ENCODE measurements at places on chromosomes 3 and 15. TPM values are rescaled to one million over a fixed set of nuclear protein-coding genes. Genes with fewer than 3 reads are reported as not detected.

The ACAN gene
- total RNA-seq: 0.09 TPM

The PLA2G4E gene
- 0.16 TPM for total RNA-seq

The PLA2G4D gene
- total RNA-seq: not detected

The AMIGO3 gene
- total RNA-seq: not detected

The GP5 gene
- 0.06 TPM for total RNA-seq

The SENP8 gene
- total RNA-seq: 4.7 TPM

The GOLGA6L7 gene
- not detected for total RNA-seq

The PRR23E gene
- not detected for total RNA-seq

The ACP3 gene
- 1.1 TPM for total RNA-seq

The CHCHD4 gene
- total RNA-seq: 21.8 TPM

The LRTM1 gene
- not detected for total RNA-seq

The POTEB gene
- total RNA-seq: not detected

The APBA2 gene
- 0.73 TPM for total RNA-seq

The PLSCR4 gene
- 37.6 TPM for total RNA-seq

The C3orf85 gene
- not detected for total RNA-seq

The P3H2 gene
- total RNA-seq: 1.6 TPM

The ZPLD1 gene
- total RNA-seq: not detected

The ALG3 gene
- total RNA-seq: 23.2 TPM
